ENCODE measurements at places on chromosomes 2 and 18.

- DNase-seq = peak; percentile 40
Observed at GRCh38 chr2:172172513-172173173, 69.9 kb upstream of the DLX2 start.

DNA sequence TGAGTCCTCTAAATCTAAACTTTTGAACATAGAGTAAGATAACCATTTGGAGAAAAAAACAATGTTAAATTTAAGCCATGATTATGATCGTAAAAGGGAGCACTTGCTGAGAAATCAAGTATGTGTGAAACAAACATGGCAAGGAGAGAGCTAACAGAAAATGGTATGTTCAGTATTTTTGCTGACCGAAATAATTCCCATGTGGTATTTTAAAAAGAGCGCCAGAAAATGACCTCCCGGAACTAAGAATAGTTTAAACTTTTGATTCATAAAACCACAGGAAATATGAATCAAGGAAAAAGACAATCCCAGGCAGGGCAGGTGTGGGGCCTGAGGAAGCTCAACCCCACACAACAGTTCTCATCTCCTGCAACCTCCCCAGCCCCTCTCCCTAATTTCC lies 74.2 kb downstream of the DOCK10 start:
- DNase-seq = no peak

- no peak for DNase-seq
Observed at GRCh38 chr2:120587279-120587996, 148.2 kb upstream of the GLI2 start.

GRCh38 chr2:95347681-95348608 lies 50.8 kb downstream of the KCNIP3 start:
- no peak for DNase-seq

GRCh38 chr2:10362096-10362897 lies 59.6 kb downstream of the HPCAL1 start:
- DNase-seq = no peak

- no peak for DNase-seq
Observed at GRCh38 chr2:230758566-230759480, 46.2 kb downstream of the CAB39 start.

- no peak for DNase-seq
Observed at GRCh38 chr2:120108749-120109148, 95.9 kb downstream of the EPB41L5 start.

DNA sequence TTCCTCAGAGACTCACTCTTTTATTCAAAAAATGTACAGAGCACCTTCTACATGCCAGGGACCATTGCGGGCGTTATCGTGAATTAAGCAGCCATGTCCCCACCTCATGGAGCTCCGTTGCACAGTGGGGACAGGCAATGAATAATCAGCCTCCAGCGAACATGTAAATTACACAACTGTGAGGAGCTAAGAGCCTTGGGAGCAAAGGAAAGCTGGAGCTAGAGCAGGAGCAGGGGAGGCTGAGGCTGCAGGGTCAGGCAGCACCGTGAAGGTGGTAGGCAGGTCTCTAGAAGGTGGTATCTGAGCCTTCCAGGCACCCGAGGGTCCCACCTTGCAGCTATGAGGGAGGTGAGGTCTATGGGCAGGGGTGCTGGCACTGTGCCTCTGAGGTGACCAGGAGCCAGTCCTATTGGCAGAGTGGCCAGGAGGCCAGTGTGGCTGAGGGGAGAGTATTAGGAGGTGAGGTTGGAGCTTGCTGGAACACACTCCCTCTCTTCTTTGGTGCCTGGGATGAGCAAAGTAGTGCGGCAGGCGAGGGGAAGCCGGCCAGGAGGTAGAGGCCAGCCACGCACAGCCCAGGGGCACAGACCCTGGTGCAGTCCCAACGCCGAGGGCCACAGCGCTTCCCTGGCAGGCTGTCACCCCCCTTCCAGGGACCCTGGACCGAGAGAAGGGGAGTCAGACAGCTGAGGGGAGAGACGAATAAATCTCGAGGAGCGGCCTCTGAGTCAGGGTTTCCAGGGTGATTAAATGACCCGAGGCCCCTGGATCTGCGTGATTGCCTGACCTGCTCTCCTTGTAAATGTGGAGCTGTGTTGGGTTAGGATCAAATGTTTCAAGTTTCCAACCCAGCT lies 167.3 kb downstream of the SEPTIN10 start:
- no peak for DNase-seq

DNA sequence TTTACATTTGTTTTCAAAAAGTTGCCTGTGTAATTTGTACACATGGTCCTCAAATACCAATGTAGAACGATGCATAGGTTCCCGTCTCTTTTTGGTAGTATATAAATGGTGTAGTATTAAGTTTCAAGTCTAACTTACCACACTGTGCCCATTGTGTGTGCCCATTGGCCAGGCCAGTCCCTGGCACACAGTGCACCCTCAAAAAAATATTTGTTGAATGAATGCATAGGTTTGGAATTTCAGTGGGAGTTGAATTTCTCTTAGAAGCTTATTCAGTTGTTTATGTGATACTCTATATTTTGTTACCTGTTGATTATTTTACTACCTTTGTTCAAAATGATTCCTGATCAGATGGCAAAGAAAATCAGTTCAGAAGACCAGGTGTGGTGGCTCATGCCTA lies 30.1 kb downstream of the IDH1 start:
- no peak for DNase-seq

DNA sequence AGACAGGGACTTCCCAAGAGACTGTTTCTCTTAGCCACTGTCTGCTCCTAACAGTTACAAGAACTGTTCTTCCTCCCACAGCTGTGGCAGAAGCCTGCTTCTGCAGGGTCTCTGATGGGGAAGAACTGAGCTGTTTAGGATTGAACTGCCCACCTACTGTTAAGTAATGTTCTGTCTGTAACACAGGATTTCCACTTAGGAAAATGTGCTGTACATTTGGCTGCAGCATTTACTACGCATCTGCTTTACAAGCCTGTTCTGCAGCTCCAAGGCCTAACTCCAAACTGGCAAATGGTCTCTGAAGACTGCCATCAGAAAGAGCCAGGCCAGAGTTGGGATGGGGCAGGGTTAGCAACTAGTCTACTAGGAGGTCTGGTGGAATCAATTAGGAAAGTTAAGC lies 87.8 kb upstream of the UPP2 start:
- DNase-seq = no peak

GRCh38 chr18:65608471-65608870 lies 142.3 kb upstream of the CDH7 start:
- DNase-seq = no peak

DNA sequence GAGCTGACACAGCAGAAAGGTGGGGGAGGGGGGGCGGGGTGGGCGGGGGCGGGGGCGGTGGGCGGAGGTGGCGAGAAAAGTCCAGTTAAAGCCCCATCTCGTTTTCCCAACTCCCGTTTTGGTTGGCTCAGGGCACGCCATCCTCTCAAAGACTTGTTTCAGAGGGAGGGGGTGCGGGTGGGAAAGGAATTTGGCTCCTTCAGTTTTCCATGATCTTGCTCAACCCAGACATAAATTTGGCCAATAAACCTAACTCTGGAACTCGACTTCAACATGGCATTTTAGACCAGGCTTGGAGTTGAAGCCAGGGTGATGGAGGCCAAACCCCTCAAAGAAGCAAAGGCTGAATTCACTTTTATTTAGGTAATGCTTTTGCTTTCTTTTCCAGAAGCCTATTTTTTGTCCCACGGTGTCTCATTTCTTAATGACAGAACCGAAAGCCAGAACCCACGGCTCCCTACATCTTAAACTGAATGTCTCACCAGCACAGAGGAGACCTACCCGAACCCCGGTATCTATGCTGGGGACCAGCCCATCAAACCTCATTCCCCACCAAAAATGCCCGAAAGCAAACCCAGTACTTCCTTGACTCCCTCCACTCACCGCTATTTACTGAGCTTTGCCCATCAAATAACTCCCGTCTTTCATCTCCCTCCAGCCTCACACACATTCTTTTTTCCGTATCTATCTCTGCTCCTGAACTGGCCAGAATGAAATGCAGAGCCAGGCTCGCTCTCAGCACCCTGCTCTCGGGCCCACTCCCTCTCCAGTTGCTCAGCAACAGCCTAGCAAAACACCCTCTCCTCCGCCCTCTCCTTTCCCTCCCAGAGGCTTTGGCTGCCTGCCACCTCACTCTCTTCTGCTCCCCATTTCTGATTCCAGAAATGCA lies 4.3 kb downstream of the IGFBP5 start:
- no peak for DNase-seq

- DNase-seq = peak; percentile 35
Observed at GRCh38 chr2:214069254-214069653, 341.6 kb upstream of the VWC2L start.

DNA sequence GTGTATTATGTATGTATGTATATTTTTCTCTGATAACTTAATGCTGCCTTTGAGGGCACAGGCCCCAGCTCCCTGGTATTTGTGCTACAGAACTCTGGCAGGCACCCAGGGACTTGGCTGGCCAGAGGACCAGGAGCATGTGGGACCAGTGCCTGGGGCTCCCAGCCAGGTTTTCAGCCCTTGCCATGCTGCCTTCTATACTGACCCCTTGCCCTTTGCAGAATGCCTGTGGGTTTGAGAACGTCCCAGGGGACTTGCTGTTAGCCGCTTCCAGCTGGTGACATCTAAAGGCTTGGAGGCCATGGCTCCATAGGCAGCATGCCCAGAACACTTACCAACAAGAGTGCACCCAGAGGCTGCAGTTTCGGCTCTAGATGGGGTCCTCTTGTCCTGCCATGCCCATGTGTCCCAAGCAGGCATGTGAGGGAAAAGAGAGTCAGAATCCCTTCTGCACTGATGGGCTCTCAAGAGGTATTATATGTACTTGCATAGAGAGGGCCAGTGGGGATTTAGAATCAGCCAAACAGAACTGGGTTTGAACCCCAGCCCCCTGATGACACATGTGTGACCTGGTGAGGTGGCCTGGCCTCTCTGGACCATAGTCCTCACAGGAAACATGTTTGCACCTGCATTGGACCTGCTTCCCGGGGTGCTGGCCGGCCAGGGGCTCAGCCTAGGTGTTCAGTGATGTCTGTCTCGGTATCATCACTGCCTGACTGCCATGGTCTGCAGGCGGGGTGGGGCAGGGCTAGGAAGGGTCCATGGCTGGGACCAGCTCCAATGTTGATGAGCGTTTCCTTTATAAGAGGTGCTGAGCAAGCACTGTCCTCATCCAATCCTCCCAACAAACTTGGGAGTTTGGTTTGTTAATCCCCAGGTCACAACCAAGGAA lies 119.2 kb upstream of the FHL2 start:
- peak; percentile 42 for DNase-seq

DNA sequence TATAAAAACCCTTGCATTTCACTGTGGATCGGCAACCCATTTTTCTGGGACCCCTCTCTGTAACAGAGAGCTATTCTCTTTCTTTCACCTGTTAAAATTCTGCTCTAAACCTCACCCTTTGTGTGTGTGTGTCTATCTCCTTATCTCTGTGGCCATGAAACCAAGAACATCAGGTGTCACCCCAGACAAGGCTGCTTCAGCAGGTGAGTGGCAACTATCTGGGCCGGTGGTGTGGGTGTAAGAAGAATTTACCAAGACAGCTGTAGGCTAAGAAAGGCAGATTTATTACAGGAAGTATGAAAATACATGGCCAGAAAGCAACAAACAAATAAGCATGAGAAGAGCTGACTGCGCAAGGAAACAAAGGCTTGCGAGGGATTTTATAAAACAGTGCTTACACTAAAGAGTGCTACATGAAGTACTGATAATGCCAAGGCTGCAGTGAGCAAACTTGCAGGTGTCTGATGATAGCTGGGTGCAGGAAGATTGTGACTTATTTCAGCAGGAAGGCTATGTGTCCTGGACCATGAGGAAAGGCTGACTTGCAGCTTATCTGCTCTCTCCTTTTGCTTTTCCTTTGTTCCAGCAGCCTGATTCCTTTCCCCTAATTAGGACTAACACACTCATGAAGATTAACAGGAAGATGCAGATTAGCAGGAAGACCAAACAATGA lies 421.1 kb downstream of the PTH2R start:
- no peak for DNase-seq

- DNase-seq = no peak
Observed at GRCh38 chr18:58004317-58004716, 39.7 kb upstream of the NEDD4L start.

GRCh38 chr2:43708891-43709290 lies 32.7 kb upstream of the C1GALT1C1L start:
- DNase-seq = no peak

DNA sequence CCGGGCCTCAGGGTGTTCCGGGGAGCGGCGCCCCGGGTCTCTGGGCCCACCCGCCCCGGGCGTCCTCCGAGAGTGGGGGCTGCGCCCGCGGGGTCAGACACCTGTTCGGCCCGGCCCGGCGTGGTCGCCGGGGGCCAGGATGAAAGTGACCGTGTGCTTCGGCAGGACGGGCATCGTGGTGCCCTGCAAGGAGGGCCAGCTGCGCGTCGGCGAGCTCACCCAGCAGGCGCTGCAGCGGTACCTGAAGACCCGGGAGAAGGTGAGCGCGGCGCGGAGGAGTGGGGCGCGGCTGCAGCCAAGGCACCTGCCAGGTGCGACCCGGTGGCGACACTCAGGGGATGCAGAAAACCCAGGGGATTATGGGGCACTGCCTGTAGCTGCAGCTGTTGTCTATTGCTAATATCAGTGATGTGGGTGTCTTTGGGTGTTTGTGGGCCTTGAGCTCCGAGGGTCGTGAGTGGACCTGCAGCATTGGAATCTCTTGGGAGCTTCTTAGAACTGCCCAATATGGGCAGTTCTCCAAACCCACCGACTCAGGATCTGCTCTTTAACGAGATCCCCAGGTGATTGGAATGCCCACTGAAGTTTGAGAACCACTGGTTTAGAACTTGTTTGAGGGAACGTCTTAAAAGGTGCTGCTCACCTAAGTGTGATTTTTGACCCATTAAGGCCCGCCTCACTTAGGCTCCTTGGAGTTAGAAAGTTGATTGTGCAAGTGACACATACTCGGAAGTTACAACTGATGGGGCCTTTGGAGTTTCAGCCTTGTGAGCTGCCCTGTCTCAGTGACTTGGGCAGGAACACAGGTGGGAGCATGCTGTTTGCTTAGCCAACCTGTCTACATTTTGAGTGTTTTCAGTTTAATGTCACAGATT lies 823 bp downstream of the PARD3B start:
- no peak for DNase-seq

GRCh38 chr2:174603280-174603679 lies 5.7 kb upstream of the WIPF1 start:
- DNase-seq = peak; percentile 44

GRCh38 chr18:56200381-56200911 lies 437.9 kb downstream of the TXNL1 start:
- DNase-seq = no peak

GRCh38 chr2:66850376-66850775 lies 415.5 kb downstream of the MEIS1 start:
- DNase-seq = no peak

GRCh38 chr2:222272446-222273015 lies 26.3 kb downstream of the PAX3 start:
- DNase-seq = no peak

DNA sequence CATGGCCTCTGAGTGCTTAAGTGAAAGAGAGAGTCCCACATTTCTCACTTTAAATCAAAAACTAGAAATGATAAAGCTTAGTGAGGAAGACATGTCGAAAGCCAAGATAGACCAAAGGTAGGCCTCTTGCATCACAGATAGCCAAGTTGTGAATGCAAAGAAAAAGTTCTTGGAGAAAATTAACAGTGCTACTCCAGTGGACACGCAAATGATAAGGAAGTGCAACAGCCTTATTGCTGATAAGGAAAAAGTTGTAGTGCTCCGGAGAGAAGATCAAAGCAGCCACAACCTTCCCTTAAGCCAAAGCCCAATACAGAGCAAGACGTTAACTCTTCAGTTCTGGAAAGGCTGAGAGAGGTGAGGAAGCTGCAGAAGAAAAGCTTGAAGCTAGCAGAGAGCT lies 32.1 kb downstream of the PSMD1 start:
- no peak for DNase-seq

GRCh38 chr2:55408918-55409868 lies 10.5 kb downstream of the CCDC88A start:
- DNase-seq = no peak

- DNase-seq = no peak
Observed at GRCh38 chr2:55314985-55315384, 46.0 kb upstream of the MTIF2 start.
